Activated T-cell treated with anti-CD3 and anti-CD28 coated beads, Interleukin-2, amount 50 U/mL, for 72 hours (primary cell): ENCODE measurements at places on chromosomes 3 and 15. TPM values are rescaled to one million over a fixed set of nuclear protein-coding genes. Genes with fewer than 3 reads are reported as not detected.

DNA sequence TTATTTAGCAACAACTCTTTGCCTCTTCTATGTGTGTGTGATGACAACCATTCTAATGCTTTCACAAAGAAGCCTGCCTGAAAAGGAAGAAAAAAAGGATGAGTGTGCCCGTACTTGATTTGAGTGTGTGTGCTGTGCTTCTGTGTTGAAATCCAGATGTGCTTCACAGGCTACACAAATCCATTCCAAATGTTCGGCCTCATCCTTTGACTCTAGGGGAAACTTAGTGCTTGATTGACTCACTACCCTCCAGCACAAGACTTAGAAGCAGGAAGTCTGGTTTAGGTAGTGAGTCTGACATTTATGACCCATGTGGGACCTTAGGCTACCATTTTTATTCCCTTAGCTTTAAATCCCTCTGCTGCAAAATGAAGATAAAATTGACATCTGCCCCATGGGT lies 108.8 kb upstream of the PLAAT1 start:
- H3K4me3 ChIP-seq, result no peak overlapping the region
- H3K36me3 ChIP-seq, result no peaks in the 10 kb centered on the region
- H3K27me3 ChIP-seq, result peaks cover 3% of the 10 kb centered on the region
- DNase-seq, result no peak

DNA sequence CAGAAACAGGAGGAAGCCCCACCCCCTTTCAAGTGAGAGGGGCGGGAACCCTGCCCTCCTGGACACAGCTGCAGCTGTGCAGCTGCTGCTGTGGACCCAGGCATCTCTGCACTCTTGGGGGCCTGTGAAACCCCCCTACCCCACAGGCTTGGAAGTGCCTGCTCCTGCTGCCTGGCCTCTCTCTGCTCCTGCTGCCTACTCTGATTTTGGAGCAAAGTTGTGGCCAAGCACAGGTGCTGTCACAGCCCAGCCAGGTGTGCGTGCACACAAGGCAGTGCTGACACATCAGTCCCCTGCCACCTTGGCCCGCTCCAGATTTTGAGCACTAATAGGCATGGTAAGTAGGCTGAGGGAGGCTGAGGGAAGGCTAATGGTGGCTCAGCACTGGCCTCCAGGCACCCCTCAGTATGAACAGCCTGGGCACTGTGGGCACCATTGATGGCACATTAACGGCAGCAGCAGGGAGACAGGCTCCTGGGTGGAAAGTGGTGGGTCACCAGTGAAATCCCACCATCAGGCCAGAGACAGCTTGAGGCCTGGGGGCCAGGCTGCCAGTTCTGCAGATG lies 890.9 kb downstream of the GBE1 start:
- no peak overlapping the region for H3K4me3 ChIP-seq
- H3K27me3 ChIP-seq, result no peaks in the 10 kb centered on the region
- no peak for DNase-seq
- H3K4me1 ChIP-seq, result no peaks in the 10 kb centered on the region
- H3K27ac ChIP-seq, result no peak overlapping the region
- peaks cover 2% of the 10 kb centered on the region for H3K36me3 ChIP-seq

- no peaks in the 10 kb centered on the region for H3K27me3 ChIP-seq
- peaks cover 15% of the 10 kb centered on the region for H3K36me3 ChIP-seq
- DNase-seq, result no peak
- no peaks in the 10 kb centered on the region for H3K4me1 ChIP-seq
These were observed 662.9 kb upstream of the TBL1XR1 start for GRCh38 chr3:177860184-177860583.

DNA sequence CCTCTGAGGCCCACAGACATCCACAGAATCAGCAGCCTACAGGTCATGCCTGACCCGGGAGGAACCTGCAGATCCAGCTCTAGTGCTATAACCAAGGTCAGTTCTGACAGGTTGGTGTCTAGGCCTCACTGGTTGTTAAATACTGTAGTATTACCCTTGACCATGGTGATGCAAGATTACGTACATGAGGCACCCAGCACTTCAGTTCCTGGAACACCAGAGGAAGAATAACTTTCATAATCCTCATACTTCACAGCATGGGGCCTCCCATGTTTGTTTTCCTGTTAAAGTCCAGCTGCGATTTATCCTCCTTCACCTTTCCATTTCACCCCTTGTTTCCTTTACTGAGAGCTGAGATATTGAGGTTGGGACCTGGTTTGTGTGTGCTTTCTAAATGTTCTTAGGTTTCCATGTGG lies 34.4 kb upstream of the GLCE start:
- no peak overlapping the region for H3K4me3 ChIP-seq
- H3K36me3 ChIP-seq, result no peaks in the 10 kb centered on the region
- H3K4me1 ChIP-seq, result no peaks in the 10 kb centered on the region
- DNase-seq, result no peak
- H3K27me3 ChIP-seq, result no peaks in the 10 kb centered on the region
- H3K27ac ChIP-seq, result no peak overlapping the region

DNA sequence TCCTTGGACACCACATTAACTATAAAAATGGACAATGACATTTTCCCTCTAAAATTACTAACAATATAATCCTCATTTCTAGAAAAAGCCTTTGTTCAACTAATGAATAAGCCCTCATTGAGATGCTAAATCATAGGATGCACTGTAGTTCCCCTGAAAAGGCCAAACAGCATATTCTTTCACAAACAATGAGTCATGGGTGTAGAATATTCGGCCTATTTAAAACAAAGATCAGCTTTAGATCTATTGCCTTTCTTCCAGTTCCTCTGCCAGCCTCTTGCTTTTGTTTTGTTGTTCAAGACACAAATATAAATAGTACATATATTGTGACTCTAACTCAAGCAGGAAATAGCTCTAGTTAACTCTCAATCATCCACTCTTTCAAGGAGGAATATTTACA lies 82.5 kb downstream of the ADAM10 start:
- H3K27me3 ChIP-seq, result no peaks in the 10 kb centered on the region
- no peak for DNase-seq
- H3K4me1 ChIP-seq, result peaks cover 15% of the 10 kb centered on the region

- no peaks in the 10 kb centered on the region for H3K27me3 ChIP-seq
- peaks cover 58% of the 10 kb centered on the region for H3K4me1 ChIP-seq
- DNase-seq, result no peak
- H3K4me3 ChIP-seq, result peak overlapping the region; percentile 96
These were observed 1.7 kb upstream of the IFT57 start for GRCh38 chr3:108223928-108224327.

- H3K4me1 ChIP-seq, result peaks cover 7% of the 10 kb centered on the region
- no peak overlapping the region for H3K27ac ChIP-seq
- peaks cover 7% of the 10 kb centered on the region for H3K27me3 ChIP-seq
- H3K4me3 ChIP-seq, result no peak overlapping the region
These were observed 12.1 kb upstream of the UBE2Q2 start for GRCh38 chr15:75830910-75831805.

GRCh38 chr15:69719527-69720240 lies 267.1 kb downstream of the RPLP1 start:
- peak overlapping the region; percentile 46 for H3K4me3 ChIP-seq
- H3K4me1 ChIP-seq, result peaks cover 84% of the 10 kb centered on the region
- H3K27ac ChIP-seq, result no peak overlapping the region
- H3K27me3 ChIP-seq, result peaks cover 12% of the 10 kb centered on the region
- no peaks in the 10 kb centered on the region for H3K36me3 ChIP-seq
- peak; percentile 78 for DNase-seq

GRCh38 chr15:57668016-57668415 lies 38.5 kb upstream of the POLR2M start:
- no peak for DNase-seq
- no peaks in the 10 kb centered on the region for H3K36me3 ChIP-seq
- H3K4me1 ChIP-seq, result no peaks in the 10 kb centered on the region
- no peak overlapping the region for H3K4me3 ChIP-seq
- H3K27ac ChIP-seq, result no peak overlapping the region

- DNase-seq, result peak; percentile 33
- H3K27ac ChIP-seq, result peak overlapping the region; percentile 75
- peak overlapping the region; percentile 81 for H3K4me3 ChIP-seq
- H3K36me3 ChIP-seq, result no peaks in the 10 kb centered on the region
- peaks cover 70% of the 10 kb centered on the region for H3K4me1 ChIP-seq
- H3K27me3 ChIP-seq, result no peaks in the 10 kb centered on the region
These were observed 60.8 kb upstream of the MEF2A start for GRCh38 chr15:99504823-99505551.

GRCh38 chr15:98547741-98548138 lies 100.6 kb upstream of the IGF1R start:
- peaks cover 24% of the 10 kb centered on the region for H3K4me1 ChIP-seq
- H3K36me3 ChIP-seq, result peaks cover 8% of the 10 kb centered on the region
- H3K27me3 ChIP-seq, result peaks cover 42% of the 10 kb centered on the region
- DNase-seq, result no peak
- peak overlapping the region; percentile 81 for H3K4me3 ChIP-seq
- peak overlapping the region; percentile 38 for H3K27ac ChIP-seq

GRCh38 chr3:60855250-60855649 lies 396.0 kb downstream of the FHIT start:
- H3K4me3 ChIP-seq, result no peak overlapping the region
- H3K27me3 ChIP-seq, result no peaks in the 10 kb centered on the region
- no peaks in the 10 kb centered on the region for H3K36me3 ChIP-seq

GRCh38 chr15:56950979-56951378 lies 32.5 kb downstream of the TCF12 start:
- peaks cover 14% of the 10 kb centered on the region for H3K36me3 ChIP-seq
- DNase-seq, result no peak
- H3K4me3 ChIP-seq, result no peak overlapping the region
- peak overlapping the region; percentile 65 for H3K27ac ChIP-seq

- H3K36me3 ChIP-seq, result no peaks in the 10 kb centered on the region
- no peak for DNase-seq
- H3K27ac ChIP-seq, result no peak overlapping the region
- H3K27me3 ChIP-seq, result no peaks in the 10 kb centered on the region
These were observed 11.6 kb upstream of the PIK3CB start for GRCh38 chr3:138846262-138846791.

- H3K27me3 ChIP-seq, result peaks cover under 1% of the 10 kb centered on the region
- no peak overlapping the region for H3K4me3 ChIP-seq
- H3K36me3 ChIP-seq, result no peaks in the 10 kb centered on the region
- H3K4me1 ChIP-seq, result peaks cover 78% of the 10 kb centered on the region
- no peak overlapping the region for H3K27ac ChIP-seq
These were observed 170.8 kb upstream of the BCL6 start for GRCh38 chr3:187916072-187916471.

- no peak overlapping the region for H3K4me3 ChIP-seq
- no peak overlapping the region for H3K27ac ChIP-seq
- no peak for DNase-seq
- H3K36me3 ChIP-seq, result peaks cover 2% of the 10 kb centered on the region
- peaks cover 5% of the 10 kb centered on the region for H3K4me1 ChIP-seq
These were observed 5.3 kb downstream of the FAM174B start for GRCh38 chr15:92650256-92650655.

DNA sequence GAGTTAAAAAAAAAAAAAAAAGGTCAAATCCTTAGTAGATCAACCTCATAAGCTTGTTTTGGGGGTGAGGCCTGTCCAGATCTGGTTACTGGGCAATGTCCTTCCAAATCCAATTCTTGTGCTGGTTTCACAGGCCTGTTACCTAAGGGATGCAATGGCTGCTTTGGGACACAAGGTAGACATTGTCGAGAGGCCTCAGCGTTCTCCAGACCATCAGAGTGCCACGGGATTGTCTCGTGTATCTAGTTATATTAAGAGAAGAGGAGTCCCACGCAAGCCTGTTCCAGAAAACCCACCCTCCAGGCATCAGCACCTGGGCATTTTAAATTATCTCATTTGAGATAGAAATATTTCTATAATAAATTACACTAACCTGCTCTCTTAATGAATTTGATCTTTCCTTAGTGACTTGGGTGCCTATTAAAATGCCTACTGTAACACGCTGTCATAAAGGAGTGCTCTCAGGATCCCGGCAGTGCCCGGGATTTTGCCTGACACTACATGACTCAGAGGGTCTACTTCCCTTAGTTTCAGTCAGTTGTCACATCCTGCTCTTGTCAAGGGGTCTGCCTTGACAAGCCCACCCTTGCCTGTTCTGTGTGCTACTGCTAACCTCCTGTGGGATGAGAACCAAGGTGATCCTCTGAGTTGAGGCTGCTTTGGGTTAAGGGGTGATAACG lies 116.0 kb downstream of the LIPC start:
- H3K36me3 ChIP-seq, result no peaks in the 10 kb centered on the region
- no peak overlapping the region for H3K27ac ChIP-seq
- peaks cover 58% of the 10 kb centered on the region for H3K4me1 ChIP-seq
- DNase-seq, result no peak

DNA sequence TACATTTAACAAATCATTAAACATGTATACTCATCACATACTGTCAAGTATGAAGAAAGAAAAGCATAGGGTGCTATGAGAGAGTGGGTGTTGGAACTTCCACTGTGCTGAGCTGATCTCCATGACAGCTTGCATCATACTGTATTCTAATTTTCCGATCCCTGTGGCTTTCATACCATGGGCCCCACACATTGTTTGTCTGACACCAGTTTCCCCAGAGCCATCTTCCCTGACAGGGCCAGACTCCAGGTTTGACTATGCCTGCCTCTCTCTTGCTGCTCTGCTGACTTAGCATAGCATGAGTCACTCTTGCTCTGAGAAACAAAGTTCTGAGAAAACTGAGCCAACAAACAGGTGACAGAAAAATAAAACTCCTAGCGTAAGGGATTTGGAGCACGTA lies 37.0 kb upstream of the CASR start:
- peak overlapping the region; percentile 80 for H3K27ac ChIP-seq
- peak; percentile 89 for DNase-seq
- peak overlapping the region; percentile 57 for H3K4me3 ChIP-seq
- peaks cover 9% of the 10 kb centered on the region for H3K27me3 ChIP-seq
- peaks cover 7% of the 10 kb centered on the region for H3K36me3 ChIP-seq
- peaks cover 46% of the 10 kb centered on the region for H3K4me1 ChIP-seq

GRCh38 chr3:172591125-172591605 lies 67.9 kb upstream of the TNFSF10 start:
- H3K36me3 ChIP-seq, result peaks cover 22% of the 10 kb centered on the region
- H3K27me3 ChIP-seq, result peaks cover 18% of the 10 kb centered on the region
- peak overlapping the region; percentile 2 for H3K27ac ChIP-seq
- no peak for DNase-seq

- H3K4me1 ChIP-seq, result no peaks in the 10 kb centered on the region
- H3K27ac ChIP-seq, result no peak overlapping the region
- H3K4me3 ChIP-seq, result no peak overlapping the region
- DNase-seq, result no peak
These were observed 106.1 kb downstream of the WDR76 start for GRCh38 chr15:43932907-43933306.

- no peaks in the 10 kb centered on the region for H3K36me3 ChIP-seq
- no peak overlapping the region for H3K4me3 ChIP-seq
- H3K27me3 ChIP-seq, result no peaks in the 10 kb centered on the region
These were observed 65.2 kb upstream of the SPPL2A start for GRCh38 chr15:50830477-50831354.

- no peak overlapping the region for H3K27ac ChIP-seq
- H3K36me3 ChIP-seq, result no peaks in the 10 kb centered on the region
- H3K27me3 ChIP-seq, result peaks cover 6% of the 10 kb centered on the region
These were observed 249.1 kb downstream of the PLCL2 start for GRCh38 chr3:17133632-17134545.

- peak within 1 kb of the TSS; percentile 98 for H3K27ac ChIP-seq
- no peaks in the 10 kb centered on the region for H3K36me3 ChIP-seq
- peak; percentile 88 for DNase-seq
- peaks cover 22% of the 10 kb centered on the region for H3K4me1 ChIP-seq
- H3K4me3 ChIP-seq, result peak within 1 kb of the TSS; percentile 96
These were observed at the start of gene C15orf61 for GRCh38 chr15:67521029-67521782. Gene C15orf61, plus strand, starts transcription at chr15:67521131. Its CDS starts 118 bp downstream, at chr15:67521249.

Gene CORO2B
- total RNA-seq, result 0.07 TPM

Gene DZIP1L
- 0.46 TPM for total RNA-seq

Gene COLQ
- 1.3 TPM for total RNA-seq

Gene LRRC3B
- total RNA-seq, result not detected

Gene P2RY13
- total RNA-seq, result not detected

Gene ERICH6
- total RNA-seq, result not detected

Gene VGLL3
- total RNA-seq, result not detected

Gene ADGRG7
- total RNA-seq, result not detected

Gene SRPRB
- total RNA-seq, result 100 TPM

Gene TNFAIP8L3
- total RNA-seq, result 0.14 TPM

Gene INO80
- 24.7 TPM for total RNA-seq

Gene GPR62
- not detected for total RNA-seq
